ENCODE measurements at places on chromosomes 16 and 17.

GRCh38 chr17:17784657-17785267 lies 52.0 kb downstream of the SREBF1 start:
- peak; percentile 37 for DNase-seq

DNA sequence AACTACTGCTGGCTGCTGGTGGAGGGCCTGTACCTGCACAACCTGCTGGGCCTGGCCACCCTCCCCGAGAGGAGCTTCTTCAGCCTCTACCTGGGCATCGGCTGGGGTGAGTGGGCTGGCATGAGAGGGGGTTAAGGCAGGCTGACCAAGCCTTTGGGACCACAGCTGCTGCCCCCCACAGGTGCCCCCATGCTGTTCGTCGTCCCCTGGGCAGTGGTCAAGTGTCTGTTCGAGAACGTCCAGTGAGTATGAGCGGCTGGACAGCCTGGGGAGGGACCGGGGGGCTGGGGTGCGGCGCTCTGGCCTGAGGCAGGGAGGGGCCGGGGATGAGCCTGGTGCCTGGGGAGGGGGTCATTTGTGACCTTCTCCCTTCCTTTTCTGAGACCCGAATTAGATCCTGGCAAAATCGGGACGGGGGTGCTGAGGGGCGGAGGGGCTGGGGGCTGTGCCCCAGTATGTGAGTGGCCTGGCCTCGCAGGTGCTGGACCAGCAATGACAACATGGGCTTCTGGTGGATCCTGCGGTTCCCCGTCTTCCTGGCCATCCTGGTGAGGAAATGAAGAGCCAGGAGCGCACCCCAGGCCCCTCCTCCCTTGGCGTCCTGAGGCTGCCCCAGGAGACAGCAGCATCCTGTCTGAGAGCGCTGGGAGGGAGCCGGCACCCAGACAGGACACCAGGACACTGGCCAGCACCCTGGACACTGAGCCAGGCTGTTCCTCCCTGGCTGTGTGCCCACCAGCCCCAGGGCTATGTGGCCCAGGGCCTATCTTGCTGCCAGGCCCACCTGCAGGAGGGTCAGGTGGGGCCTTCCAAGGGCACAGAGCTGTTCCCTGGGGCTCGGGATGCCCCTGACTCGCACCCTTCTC lies 8.0 kb downstream of the GCGR start:
- no peak for DNase-seq

GRCh38 chr16:10827691-10828341 lies 9.2 kb upstream of the TVP23A start:
- no peak for DNase-seq

DNA sequence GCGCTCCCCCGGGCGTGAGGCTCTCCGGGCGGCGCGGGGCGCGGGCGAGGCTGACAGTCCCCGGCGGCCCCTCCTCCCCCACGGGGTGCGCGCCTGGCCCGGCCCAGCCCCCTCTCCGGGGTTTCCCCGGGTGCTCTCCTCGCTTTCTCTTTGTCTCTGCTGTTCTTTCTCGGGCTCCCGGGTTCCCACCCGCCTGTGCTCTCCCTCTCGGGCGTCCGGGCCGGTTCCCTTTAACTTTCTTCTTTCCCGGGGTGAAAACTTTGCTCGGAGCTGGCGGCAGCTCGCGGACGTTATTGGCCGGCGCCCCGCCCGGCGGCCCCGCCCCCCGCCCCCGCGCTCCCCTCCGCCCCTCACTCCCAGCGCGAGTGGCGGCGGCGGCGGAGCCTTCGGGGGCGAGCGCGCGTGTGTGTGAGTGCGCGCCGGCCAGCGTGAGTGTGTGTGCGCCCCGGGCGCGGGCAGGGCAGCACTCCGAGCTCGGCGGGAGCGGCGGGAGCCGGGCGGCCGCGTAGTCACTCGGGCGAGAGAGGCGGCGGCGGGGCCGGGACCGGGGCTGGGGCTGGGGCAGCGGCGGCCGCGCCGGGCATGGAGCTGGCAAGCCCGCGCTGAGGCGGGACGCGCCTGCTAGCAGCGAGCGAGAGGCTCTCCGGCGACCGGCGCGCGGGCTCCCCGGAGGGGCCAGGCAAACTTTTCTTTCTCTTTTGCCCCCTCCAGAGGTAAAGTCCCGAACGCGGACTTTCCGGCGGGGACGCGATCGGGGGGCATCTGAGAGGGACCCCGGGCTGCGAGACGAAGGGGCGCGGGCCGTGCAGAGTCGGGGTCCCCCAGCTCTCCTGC lies at the start of gene NTN1:
Gene NTN1 (plus strand): TSS at position 353 of the 834 bp plus-strand sequence. CDS start 864 bp downstream, outside the sequence.
- peak; percentile 41 for DNase-seq

DNA sequence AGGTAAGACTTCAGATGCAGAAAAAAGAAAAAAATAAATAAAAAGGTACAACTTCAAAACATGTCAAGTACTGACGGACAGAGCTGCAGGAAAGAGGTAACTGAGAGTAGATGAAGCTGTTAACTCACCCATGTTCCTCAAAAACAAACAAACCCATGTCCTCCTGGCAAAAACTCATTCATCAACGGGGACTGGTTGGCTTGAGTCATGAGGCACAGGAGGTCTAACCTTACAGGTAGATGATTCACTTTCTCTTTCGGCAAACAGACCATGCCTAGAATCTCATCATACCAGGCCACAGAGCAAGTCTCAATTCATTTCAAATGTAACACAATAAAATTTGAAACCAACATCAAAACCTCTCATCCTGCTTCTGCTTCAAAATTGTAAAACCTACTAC lies 12.3 kb upstream of the FASN start:
- no peak for DNase-seq

DNA sequence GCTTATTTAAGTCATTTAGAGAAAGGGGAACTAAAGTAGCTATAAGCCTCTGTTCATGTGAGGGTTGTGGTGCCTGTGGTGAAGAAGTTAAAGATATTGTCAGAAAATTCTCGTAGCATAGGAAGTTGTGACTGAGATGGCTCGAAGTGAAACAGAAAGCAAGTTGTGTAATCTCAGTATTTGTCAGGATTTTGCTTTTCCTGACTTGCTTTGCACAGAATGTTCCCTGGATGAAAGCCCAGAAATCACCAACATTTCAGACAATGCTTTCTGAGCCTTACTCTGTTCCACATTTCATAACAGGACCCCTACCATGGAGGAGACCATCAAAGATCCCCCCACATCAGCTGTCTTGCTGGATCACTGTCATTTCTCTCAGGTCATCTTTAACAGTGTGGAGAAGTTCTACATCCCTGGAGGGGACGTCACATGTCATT lies 10.6 kb downstream of the CALCOCO2 start:
- peak; percentile 63 for DNase-seq

DNA sequence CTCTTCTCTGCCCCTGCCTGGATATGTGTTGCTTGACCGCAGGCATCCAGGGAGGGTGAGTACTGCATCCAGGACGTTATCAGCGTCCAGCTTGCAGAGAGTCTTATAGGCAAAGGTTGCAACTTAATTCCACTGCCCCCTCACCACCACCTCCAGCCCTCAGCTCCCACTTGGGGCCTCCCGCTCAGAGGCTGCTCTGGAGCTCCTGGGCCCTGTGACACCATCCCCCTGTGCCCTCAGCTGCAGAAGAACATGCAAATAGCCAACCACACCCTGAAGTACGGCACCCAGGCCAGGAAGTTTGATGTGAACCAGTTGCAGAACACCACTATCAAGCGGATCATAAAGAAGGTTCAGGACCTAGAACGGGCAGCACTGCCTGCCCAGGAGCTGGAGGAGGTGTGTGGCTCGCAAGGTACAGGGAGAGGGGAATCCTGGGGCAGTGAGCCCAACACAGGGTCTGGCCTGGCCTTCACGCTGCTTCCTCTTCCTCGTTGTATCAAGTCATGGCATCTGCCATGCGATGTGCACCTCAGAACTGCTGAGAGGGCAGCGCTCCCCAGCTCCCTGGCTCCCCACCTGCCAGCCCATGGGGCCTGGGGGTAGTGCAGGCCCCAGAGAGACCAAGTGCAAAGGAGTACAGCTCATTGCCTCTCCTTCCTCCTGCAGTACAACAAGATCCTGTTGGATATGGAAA lies 9.6 kb downstream of the ACE start:
- peak; percentile 35 for DNase-seq

DNA sequence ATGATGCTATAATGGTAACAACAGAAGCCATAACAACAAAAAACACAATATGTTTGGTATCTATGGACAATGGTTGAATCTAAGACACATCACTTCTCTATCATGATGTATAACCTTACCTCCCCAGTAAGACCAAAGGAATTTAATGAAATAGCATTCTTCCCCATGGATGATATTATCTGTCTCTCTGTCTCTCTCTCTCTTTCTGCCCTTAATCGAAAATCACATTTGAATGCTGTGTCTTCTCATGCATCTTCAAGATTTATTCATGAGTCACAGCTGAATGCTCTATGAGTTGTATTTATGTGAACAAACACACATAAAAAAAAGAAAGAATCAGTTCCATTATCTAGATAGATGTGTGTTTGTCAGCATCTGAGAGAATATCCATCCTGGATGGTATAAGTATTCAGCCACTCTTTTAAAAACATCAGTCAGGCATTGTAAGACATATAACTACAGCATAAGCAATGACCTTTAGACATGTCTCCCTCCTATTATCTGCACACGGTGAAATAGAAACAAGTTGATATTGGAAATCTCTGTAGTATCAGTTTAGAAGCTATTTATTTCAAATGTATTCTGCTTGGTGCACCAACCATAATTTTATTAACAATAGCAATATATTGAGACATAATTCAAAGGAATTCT lies 433.3 kb downstream of the TOX3 start:
- DNase-seq: no peak

DNA sequence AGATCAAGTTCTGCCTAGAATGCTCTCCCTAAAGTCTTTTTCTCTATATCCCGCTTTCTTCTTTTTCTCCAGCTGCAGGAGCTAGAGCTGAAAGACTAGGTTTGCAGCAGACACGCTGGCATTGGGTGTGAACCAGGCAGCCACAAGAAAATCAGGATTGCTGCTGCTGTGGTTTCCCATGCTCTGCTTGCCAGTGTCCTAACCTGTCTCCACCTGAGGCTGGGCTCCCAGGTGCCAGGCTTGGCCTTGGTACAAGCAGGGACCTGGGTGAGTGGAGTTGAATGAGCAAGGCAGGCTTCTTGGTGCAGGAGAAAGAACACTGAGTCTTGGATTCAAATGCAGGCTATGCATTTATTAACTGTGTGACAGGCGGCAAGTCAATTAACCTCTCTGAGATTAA lies 440.3 kb upstream of the MAF start:
- no peak for DNase-seq

- DNase-seq: no peak
Observed at GRCh38 chr17:68734931-68735330, 133.8 kb upstream of the FAM20A start.

DNA sequence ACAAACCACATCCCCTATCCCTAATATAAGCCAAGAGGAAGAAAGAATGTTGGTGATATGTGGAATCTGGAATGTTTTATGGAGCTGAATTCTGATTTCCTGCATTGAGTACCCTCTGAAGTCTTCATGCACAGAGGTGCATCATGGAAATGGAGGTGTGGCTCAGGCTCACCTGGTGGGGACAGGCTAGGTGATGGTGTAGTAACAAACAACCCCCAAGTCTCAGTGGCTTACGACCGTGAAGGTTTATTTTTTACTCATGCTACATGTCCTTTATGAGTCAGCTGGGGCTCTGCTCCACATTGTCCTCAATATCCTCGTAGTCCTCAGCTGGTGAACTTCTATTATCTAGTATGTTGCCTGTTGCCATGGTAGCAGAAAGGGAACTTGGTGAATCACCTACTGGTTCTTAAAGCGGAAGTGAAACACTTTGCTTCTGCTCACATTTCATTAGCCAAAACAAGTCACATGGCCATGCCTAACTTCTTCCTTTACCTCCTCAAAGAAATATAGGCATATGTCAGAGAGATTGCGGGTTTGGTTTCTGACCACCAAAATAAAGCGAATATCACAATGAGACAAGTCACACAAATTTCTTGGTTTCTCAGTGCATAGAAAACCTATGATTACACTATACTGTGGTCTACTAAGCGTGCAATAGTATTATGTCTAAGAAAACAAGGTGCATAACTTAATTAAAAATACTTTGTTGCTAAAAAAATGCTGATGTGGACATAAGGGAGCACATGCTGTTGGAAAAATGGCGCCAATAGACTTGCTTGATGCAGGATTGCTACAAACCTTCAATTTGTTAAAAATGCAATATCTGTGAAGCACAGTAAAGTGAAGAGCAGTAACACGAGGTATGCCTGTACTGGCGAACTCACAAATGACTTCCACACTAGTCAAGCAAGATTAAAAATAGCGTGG lies at the start of gene PMFBP1:
Gene PMFBP1 (minus strand): TSS at position 51 of the 930 bp plus-strand sequence. CDS start 947 bp downstream, outside the sequence.
- DNase-seq: peak; percentile 91

GRCh38 chr17:78534492-78535272 lies 42.5 kb downstream of the DNAH17 start:
- DNase-seq: no peak

DNA sequence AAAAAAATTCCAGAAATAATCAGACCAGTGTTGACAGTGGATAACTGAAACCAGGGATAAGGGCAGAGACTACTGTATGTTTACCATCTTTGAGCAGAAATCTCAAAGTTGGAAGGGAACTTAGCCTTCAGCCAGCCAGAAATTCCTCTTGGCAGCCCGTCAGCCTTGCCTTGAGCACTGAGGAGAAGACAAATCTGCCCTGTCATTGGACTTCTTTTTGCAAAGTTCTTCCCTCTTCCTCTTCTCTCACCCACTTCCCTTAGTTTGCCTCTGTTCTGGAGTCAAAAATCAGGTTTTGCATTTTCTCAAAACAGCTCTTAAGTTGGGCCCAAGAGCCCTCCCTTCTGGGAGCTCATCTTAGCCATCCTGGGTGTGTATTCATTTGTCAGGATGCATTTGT lies 6.2 kb downstream of the TUFM start:
- no peak for DNase-seq

GRCh38 chr16:74160759-74161158 lies 135.9 kb upstream of the PSMD7 start:
- DNase-seq: no peak

DNA sequence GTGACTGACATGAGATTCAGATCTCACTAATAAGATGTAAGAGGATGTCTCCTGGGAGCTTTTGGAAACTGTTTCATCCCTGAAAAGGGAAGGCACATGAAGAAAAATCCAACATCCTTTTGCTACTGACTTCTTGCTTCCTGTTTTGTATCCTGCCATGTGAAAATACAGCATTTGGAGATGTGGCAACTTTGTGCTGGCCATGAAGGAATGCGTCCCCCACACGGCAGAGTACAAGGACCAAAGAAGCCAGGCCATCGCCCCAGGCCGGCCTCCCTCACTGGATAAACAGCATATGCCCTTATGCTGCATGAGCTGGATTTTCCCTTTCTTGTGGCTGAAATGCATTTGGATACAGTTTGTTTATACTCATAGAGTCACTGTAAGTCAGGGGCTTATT lies 5.5 kb upstream of the HASPIN start:
- no peak for DNase-seq

DNA sequence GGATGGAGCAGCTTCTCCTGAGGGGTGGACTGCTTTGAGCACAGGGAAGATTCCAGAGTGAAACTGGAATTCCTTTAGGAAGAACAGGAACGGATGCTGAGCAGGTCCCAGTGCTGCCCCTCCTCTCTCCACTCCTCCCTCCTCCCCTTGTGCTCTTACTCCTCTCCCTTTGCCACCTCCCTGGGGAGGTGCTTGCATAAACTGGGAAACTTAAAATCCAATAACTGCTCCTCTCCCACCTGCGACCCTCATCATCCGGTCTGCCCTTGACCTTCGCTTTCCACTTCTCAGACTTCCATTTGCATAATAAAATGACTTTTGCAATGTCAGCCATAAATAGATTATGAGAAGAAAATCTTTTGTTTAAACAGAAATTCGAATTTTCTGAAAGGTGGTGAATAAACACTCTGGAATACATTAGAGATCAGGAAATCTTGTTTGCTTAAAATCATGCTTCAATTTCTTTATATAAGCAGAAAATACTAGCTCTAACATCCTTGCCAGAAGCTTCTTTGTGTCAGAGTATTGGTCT lies 23.7 kb downstream of the HSBP1 start:
- DNase-seq: no peak
